Osteoblast (primary cell): ENCODE measurements at places on chromosomes 1 and 21. TPM values are rescaled to one million over a fixed set of nuclear protein-coding genes. Genes with fewer than 3 reads are reported as not detected.

APCS gene
- total RNA-seq: not detected in 2 replicates

CD1E gene
- total RNA-seq: not detected in 2 replicates

SPRR2G gene
- not detected in 2 replicates for total RNA-seq

DENND1B gene
- total RNA-seq: 18.6 and 22.4 TPM in 2 replicates

CFAP45 gene
- 0.29 and 0.36 TPM in 2 replicates for total RNA-seq

IL22RA1 gene
- under 0.01 TPM in 2 replicates for total RNA-seq

TSPEAR gene
- total RNA-seq: not detected in 2 replicates

AK5 gene
- 25.3 and 38.3 TPM in 2 replicates for total RNA-seq

GRIK3 gene
- total RNA-seq: not detected in 2 replicates

RORC gene
- total RNA-seq: not detected in 2 replicates

SPATA45 gene
- total RNA-seq: not detected in 2 replicates

MMP23B gene
- total RNA-seq: 0.59 and 1.1 TPM in 2 replicates

EPS8L3 gene
- not detected in 2 replicates for total RNA-seq

GRHL3 gene
- total RNA-seq: not detected in 2 replicates

TFF3 gene
- not detected in 2 replicates for total RNA-seq

OR2L2 gene
- total RNA-seq: under 0.01 TPM in 2 replicates

S100A2 gene
- total RNA-seq: 1.8 and 2.1 TPM in 2 replicates

CR1 gene
- under 0.01 TPM in 1 of 2 replicates, not detected in the other for total RNA-seq

PTGER3 gene
- total RNA-seq: not detected in 2 replicates

OR2L13 gene
- under 0.01 TPM in 1 of 2 replicates, not detected in the other for total RNA-seq

ST6GALNAC3 gene
- under 0.01 TPM in 1 of 2 replicates, not detected in the other for total RNA-seq

TMPRSS3 gene
- total RNA-seq: not detected in 2 replicates

GPA33 gene
- not detected in 2 replicates for total RNA-seq

RCOR3 gene
- 39.8 and 51.3 TPM in 2 replicates for total RNA-seq

KANK4 gene
- under 0.01 TPM in 2 replicates for total RNA-seq

PM20D1 gene
- total RNA-seq: 0.29 TPM in 1 of 2 replicates, not detected in the other

ITGB2 gene
- 13.3 and 15.2 TPM in 2 replicates for total RNA-seq

NR0B2 gene
- not detected in 2 replicates for total RNA-seq
